ENCODE measurements at places on chromosomes 7 and 10. TPM values are rescaled to one million over a fixed set of nuclear protein-coding genes. Genes with fewer than 3 reads are reported as not detected.

GRCh38 chr10:31036209-31036608 is 4.5 kb upstream of the ZNF438 start:
- no peak for DNase-seq

SFTPD gene
- total RNA-seq: 0.47 TPM

DNA sequence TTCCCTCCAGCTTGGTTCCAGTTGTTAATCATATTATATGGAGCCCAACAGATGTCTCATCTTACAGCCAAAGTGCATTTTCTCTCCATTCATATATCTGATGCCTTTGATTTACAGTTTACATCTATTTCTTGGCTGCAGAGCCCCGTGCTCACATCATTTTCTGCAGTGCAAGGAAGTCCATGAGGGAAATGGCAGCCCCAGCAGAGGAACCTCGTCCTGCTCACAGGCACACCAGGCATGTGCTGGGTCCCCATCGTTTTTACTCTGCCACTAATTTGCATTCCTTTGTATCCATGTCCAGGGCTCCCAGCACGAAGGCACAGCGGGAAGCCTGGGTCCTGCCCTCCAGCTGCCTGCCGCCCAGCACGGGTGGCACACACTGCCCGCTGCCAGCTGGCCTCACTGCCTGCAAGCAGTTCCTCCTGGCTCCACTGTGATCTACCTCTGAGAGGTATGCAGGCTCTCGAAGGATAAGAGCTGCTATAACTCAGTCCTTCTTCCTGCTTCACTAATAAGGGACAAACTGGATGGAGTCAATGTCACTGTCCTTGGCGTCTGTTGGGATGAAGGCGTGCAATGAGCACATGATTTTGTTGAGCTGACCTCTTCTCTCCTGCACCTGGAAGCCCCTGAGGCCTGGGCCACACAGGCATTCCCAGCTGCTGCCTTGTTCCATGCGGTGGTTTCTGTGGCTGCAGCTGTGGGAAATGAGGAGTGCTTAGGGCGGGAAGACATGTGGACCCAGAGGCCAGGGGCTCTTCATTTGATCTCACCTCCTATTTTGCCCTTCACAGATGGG is 583.6 kb upstream of the MGMT start:
- DNase-seq: no peak

- no peak for DNase-seq
Measured at GRCh38 chr10:126130271-126130710, 233.9 kb downstream of the FANK1 start.

DNA sequence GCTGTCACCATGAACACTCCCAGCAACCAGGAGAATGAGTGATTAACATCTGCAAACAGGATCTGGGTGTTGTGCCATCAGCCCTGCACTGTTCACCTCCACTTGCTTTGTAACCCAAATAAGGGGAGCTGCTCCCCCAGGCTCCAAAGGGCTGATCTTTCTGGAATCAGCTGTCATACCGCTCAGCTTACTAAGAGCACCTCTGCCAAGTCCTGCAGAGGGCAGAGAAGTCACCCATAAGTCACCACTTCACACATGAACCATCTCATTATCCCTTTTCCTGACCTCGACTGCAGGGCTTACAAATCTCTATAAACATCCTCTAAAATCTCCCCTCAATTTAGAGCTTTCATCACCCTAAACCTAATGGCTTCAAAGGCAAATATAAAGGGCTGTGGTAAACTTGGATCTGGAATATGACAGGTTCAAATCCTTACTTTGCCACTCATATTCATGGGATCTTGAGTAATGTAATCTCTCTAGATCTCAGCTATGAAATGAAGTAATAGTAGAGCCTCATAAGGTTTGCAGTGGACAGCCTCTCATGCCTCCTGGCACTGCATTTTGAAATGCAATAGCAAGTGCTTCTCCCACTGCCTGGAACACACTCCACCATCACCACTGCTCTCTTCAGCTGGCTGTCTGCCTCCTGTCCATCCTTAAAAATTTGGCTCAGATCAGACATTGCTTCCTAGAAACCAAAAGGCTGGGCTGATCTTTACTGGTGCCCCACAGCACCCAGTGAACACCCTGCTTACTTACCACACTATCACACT is 38.8 kb downstream of the ERLIN1 start:
- DNase-seq: no peak

SLC13A1 gene
- under 0.01 TPM for total RNA-seq

DNA sequence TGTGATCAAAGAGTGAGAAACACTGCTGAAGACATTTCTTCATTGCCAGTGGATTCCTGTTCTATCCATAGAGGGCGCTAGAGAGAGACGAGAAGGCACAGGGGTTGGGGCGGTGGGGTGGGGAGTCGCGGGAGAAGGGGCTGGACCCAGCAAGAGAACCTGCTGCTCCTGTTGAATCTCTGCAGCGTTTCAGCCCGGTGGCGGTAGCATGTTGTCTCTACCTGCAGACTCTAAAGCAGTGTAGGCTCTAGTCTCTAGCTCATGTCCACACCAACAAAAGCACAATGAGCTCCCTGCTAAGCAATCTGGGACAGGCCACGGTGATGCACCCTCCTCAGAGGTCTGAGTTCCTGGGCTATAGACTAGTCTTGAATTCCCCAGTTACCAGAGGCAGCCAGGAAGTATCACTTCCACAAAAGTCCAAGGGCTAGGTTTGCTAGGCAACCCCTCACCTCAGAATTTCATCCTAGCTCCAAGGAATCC is 167.7 kb downstream of the DGKB start:
- DNase-seq: no peak

BET1 gene
- total RNA-seq: 33.2 TPM

GRCh38 chr10:117419921-117420320 is 44.7 kb upstream of the PDZD8 start:
- DNase-seq: no peak

DNA sequence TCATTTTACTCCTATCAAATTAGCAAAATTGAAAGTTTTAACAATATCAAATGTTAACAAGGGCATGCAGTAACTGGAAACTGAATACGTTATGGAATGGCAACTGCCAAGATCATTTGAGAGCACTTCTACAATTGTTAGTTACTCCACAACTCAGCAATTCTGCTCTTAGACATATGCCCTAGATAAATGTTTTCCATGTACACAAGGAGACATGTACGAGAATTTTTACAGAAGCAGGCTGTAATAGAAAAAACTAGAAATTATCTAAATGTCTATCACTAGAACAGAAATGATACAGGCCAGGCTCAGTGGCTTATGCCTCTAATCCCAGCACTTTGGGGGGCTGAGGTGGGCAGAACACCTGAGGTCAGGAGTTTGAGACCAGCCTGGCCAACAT is 7.0 kb downstream of the PSAP start:
- DNase-seq: no peak

- no peak for DNase-seq
Measured at GRCh38 chr10:55627501-55628051, 733.5 kb downstream of the ZWINT start.

LRRTM3 gene
- total RNA-seq: 0.05 TPM

- no peak for DNase-seq
Measured at GRCh38 chr10:13390604-13391522, 42.8 kb upstream of the SEPHS1 start.

INHBA gene
- 0.14 TPM for total RNA-seq

- no peak for DNase-seq
Measured at GRCh38 chr10:74194545-74194944, 43.5 kb downstream of the ADK start.

LANCL2 gene
- 20.0 TPM for total RNA-seq

SPAM1 gene
- total RNA-seq: not detected

GRCh38 chr7:97026715-97027426 is 2.2 kb upstream of the DLX5 start:
- DNase-seq: no peak

DNA sequence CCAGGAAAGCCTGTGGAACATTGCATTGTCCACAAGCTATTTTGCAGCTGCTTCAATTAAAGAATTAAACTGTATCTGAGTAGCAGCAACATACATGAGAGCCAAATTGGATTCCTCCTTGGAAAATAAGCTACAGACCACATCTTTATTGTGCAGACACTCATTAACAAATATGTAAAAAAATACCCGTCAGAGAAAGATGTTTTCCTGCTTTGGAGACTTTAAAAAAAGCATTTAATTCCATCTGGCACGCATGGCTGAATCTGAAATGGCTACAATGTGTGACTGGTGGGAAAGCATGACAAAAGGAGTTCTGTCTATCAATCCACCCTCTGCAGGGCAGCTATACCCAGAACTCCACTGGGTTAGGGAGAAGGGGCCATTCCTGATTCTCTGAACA is 73.1 kb upstream of the HPS1 start:
- no peak for DNase-seq

ADAM22 gene
- 4.3 TPM for total RNA-seq

DNA sequence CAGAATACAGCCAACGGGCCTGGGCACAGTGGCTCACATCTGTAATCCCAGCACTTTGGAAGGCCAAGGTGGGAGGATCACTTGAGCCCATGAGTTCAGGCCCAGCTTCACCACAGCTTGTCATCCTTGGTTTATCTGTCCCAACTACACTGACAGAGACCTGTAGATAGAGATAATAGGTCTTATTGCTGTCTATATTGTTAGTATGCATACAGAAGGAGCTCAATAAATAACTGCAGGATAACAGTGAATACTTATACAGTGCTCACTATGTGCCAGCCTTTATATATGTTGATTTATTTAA is 1.3 kb downstream of the CNPY4 start:
- DNase-seq: no peak

RTKN2 gene
- 5.0 TPM for total RNA-seq

CPXM2 gene
- 5.8 TPM for total RNA-seq

HOGA1 gene
- total RNA-seq: 0.19 TPM

- DNase-seq: no peak
Measured at GRCh38 chr7:153523320-153524015, 528.7 kb upstream of the DPP6 start.

- DNase-seq: peak; percentile 34
Measured at GRCh38 chr10:129877773-129878371, 86.2 kb downstream of the EBF3 start.

GRCh38 chr7:76191783-76192240 is 9.9 kb upstream of the SRRM3 start:
- no peak for DNase-seq

- DNase-seq: no peak
Measured at GRCh38 chr7:71132127-71132376, at the start of gene GALNT17. Gene GALNT17, plus strand, starts transcription at chr7:71132144.

AQP1 gene
- 18.4 TPM for total RNA-seq

ANKRD30A gene
- not detected for total RNA-seq

MPLKIP gene
- total RNA-seq: 33.6 TPM

DNA sequence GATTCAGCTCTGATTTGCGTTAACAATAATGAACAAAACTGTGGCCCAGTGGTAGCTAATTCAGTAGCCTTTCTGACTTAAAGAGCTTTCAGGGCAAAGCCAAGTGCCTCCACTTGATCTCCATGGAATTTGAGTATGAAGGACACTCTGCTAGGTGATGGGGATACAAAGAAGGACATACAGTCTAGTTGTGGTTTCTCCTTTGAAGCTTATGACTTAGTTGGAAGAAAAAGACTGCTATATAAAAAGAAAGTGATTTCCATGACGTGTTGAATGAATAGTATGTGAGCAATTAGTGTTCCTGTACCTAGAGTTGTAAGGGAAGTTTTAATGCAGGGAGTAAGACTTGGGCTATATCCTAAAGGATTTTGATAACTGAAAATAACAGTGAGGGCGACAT is 8.3 kb downstream of the PDCD4 start:
- no peak for DNase-seq

TMEM72 gene
- total RNA-seq: 0.05 TPM

DNA sequence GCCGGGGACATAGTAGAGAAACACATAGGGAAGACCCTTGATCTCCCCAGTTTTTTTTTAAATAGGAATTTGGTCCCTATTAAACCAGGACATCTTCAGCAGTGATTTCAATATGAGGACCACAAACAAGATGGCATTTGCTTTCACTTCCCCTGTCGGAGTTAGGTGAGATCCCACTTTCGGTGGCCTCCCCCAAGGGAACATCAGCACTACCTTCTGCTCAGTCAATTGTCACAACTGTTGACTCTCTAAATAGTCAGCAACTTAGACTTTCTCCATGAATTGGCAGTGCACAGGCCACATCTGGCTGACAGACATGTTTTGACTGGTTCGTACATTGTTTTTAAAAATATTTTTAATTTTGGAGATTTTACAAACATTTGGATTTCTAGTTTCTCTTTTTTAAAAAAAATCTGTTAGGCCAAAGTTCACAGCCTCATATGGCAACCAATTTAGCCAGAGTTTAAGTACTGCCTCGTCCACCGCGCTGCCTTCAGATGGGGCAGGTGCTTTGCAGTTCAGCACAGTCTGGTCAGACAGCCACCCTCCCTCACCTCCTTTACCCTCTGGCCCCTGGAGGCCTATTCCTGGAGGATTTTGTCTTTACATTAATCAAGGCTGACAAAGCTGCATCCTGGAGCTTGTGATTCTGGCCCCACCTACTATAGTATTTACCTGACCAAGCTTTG is 139.2 kb upstream of the PRR15 start:
- no peak for DNase-seq

- DNase-seq: no peak
Measured at GRCh38 chr10:71396711-71397295, at the start of gene CDH23. Gene CDH23, plus strand, starts transcription at chr10:71396920. Its CDS starts 42,912 bp downstream, at chr10:71439832.

GRCh38 chr7:34157137-34157536 is 251.8 kb downstream of the BMPER start:
- DNase-seq: no peak

- peak; percentile 56 for DNase-seq
Measured at GRCh38 chr10:127906548-127907377, at the start of gene PTPRE. Gene PTPRE, plus strand, starts transcription at chr10:127907103. Its CDS starts 133,779 bp downstream, at chr10:128040882.

FAS gene
- total RNA-seq: 36.8 TPM

TSPAN15 gene
- total RNA-seq: 9.7 TPM

TDRD1 gene
- 0.52 TPM for total RNA-seq

GRCh38 chr7:134179036-134180011 is 52.2 kb downstream of the LRGUK start:
- no peak for DNase-seq

- no peak for DNase-seq
Measured at GRCh38 chr7:80403686-80404241, 108.1 kb downstream of the GNAT3 start.

TAC1 gene
- 0.61 TPM for total RNA-seq

- no peak for DNase-seq
Measured at GRCh38 chr7:100572949-100573675, 588 bp downstream of the SAP25 start.

- DNase-seq: peak; percentile 20
Measured at GRCh38 chr10:26890956-26891355, 30.2 kb upstream of the ABI1 start.

PON1 gene
- total RNA-seq: 11.7 TPM

DNA sequence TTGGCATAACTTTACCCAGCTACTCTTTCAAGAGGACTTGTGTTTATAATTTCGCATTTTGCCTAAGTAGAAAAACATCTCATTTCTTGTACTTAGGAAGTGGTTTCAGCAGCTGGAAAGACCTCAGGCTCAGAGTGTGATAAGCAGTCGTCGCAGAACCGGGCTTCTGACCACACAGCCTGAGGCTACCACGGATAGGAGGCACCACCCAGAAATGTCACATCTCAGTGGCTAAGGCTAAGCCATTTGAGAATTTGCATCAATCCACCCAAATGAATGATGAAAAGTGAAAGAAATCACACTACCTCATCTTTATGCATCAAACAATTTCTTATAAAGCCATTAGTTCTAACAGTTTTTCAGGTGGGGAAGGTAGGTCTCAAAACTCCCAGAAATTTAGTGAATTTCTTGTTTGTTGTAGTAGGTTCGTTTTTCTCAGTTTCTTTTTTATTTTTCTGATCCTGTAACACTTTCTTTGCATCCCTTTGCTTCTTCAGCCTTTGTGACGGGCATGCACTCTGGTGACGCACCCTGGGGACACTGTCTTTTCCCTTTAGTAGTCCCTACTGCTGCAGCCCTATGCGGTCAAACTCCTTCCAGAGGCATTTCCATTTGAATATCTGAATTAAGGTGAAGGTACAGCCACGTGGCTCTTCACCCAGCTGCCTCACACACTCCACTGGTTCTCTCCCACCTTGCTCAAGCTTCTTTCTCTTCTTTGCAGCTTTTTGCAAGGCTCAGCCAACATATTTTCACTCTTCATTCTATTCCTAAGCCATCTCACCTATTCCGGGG is 68.5 kb downstream of the MAP3K8 start:
- DNase-seq: peak; percentile 38

Data from thymus (tissue), 14 donors.